ENCODE measurements at places on chromosomes 6 and 20. TPM values are rescaled to one million over a fixed set of nuclear protein-coding genes. Genes with fewer than 3 reads are reported as not detected.

DNA sequence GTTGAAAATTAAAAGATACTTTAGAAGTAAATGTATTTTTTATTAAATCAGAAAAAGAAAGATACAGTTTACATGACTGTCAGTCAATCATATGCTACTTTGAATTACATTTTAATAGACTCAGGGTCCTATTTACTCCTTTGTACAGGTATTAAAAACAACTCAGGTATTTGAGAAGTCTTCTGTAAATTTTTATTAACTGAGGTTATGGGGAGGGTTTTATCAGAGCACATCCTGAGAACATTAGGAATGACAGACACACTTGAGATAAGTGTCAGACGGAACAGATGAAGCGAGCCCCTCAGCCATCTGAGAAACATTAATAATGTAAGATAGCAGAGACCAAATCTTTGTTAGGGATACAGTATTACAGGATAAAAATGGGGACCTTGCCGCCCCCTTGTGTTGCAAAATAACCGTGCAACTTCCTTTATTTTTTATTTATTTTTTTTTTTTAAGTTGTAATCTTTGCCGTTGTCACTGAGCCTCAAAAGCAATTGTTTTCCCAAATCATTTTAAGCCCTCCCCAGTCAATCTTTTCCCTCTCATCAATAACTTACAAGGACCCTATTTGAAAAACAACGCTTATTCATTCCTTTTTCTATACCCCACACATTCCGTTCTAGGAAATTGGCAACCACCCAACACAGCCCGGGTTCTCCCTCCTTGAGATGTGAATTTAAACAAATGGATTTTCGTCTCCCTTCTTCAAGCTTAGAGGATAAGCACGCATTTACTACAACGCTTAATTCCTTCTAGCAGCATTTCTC lies 126.7 kb downstream of the BCAS1 start:
- DNase-seq: no peak
- H3K4me1 ChIP-seq: peaks cover 19% of the 10 kb centered on the region
- no peak overlapping the region for H3K27ac ChIP-seq
- no peaks in the 10 kb centered on the region for H3K27me3 ChIP-seq

DNA sequence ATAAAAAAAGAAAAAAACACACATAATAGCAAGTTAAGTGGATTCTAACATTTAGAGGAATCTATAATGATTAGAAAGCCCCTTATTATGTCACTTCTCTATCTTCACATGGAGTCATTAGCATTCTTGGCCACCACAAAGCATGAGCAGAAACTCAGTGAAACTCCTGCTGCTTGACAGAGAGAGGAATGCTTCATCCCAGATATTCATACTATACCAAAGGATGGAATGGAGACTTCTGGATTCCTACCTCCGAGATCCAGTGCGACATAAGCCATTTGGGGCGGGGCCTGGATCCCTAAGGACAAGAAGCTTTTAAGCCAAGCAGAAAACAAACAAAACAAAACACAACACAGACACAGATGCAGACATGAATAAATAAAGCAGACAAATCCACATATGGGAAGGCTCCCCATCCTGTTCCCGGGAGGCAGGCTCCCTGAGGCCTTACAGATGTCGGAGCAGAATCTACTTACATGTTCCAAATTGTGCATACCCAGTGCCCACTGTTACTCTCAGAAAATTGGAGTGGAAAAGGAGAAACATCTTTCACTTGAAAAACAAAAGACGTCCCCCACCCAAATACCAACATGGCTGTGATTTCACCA lies 727.3 kb downstream of the MAFB start:
- H3K36me3 ChIP-seq: no peaks in the 10 kb centered on the region
- no peak overlapping the region for H3K27ac ChIP-seq
- H3K4me3 ChIP-seq: no peak overlapping the region
- H3K27me3 ChIP-seq: no peaks in the 10 kb centered on the region

DNA sequence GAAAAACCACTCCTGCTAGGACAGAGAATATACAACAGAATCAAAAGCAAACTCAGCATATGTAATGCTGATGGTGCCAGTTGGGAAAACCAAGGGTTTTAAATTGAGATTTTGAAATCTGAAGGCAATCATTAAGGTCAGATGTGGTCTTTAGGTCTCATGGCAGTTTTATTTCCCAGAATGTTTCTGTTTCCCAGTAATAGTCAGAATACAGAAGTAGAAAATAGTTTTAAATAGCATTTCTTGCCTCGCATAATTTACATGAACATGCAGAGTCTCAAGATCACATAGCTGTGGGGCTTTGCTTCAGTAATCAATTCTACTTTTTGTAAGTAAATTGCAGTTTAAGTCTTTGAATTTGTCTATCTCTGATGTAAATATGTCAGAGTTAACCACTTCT lies 58.1 kb downstream of the RNF144B start:
- H3K4me3 ChIP-seq: no peak overlapping the region
- no peaks in the 10 kb centered on the region for H3K27me3 ChIP-seq
- no peaks in the 10 kb centered on the region for H3K36me3 ChIP-seq
- no peak for DNase-seq
- no peak overlapping the region for H3K27ac ChIP-seq

DNA sequence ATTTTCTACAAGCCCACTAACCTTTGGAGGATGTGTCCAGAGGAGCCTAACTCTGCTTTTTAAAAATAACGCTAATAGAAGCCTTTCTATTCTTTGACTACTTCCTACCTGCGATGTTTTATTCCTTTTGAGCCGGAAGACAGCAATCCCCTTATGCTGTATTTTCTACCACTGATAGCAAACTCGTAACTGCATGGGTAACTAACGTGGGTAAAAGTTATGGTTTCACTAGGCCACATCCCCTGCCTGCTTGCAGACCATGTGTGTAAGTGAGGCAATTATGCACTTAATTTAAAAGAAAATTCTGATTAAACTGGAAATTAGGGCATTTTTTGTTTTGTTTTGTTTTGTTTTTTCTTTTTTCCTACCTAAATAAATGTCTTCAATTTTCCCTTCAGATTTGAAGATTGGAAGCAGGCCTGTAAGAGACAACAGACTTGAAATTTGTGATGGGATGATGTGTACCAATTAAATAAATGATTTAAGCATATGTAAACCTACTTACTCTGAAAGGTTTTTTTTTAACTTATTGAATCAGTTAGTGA lies 931 bp downstream of the UFL1 start:
- no peaks in the 10 kb centered on the region for H3K27me3 ChIP-seq
- H3K4me1 ChIP-seq: peaks cover 11% of the 10 kb centered on the region
- peak overlapping the region; percentile 98 for H3K27ac ChIP-seq
- peaks cover 23% of the 10 kb centered on the region for H3K36me3 ChIP-seq
- H3K4me3 ChIP-seq: peak overlapping the region; percentile 91

- H3K4me1 ChIP-seq: peaks cover 7% of the 10 kb centered on the region
- DNase-seq: no peak
- no peaks in the 10 kb centered on the region for H3K36me3 ChIP-seq
- no peaks in the 10 kb centered on the region for H3K27me3 ChIP-seq
Measured at GRCh38 chr20:24109008-24109407, 120.4 kb upstream of the GGTLC1 start.

GRCh38 chr6:74638412-74638811 lies 567.4 kb downstream of the COL12A1 start:
- H3K36me3 ChIP-seq: no peaks in the 10 kb centered on the region
- DNase-seq: no peak
- H3K4me3 ChIP-seq: no peak overlapping the region
- H3K27me3 ChIP-seq: no peaks in the 10 kb centered on the region
- no peak overlapping the region for H3K27ac ChIP-seq

DNA sequence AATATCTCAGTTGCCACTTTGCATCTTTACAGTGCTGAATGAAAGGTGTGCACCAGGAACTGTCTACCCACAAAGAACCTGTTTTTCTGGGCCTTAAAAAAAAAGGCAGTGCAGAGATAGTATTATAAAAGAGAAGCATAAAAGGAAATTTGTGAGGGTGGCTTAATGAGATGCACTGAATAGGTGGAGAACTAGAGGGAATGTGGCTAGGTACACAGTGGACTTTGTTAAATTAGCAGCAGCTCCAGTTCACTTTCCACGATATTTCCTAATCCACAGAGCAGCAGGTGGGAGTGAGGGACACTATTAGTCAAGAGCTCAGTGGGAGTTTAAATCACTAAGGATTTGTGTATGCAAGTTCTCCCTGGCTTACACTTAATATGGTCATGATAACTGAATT lies 38.8 kb downstream of the MAP7 start:
- H3K27me3 ChIP-seq: no peaks in the 10 kb centered on the region
- no peak for DNase-seq
- H3K4me3 ChIP-seq: no peak overlapping the region
- H3K36me3 ChIP-seq: no peaks in the 10 kb centered on the region

- peaks cover 64% of the 10 kb centered on the region for H3K4me1 ChIP-seq
- H3K27ac ChIP-seq: no peak overlapping the region
- H3K36me3 ChIP-seq: peaks cover 7% of the 10 kb centered on the region
- H3K27me3 ChIP-seq: no peaks in the 10 kb centered on the region
- peak overlapping the region; percentile 36 for H3K4me3 ChIP-seq
- DNase-seq: no peak
Measured at GRCh38 chr20:63696306-63696627, 185 bp upstream of the TNFRSF6B start.

DNA sequence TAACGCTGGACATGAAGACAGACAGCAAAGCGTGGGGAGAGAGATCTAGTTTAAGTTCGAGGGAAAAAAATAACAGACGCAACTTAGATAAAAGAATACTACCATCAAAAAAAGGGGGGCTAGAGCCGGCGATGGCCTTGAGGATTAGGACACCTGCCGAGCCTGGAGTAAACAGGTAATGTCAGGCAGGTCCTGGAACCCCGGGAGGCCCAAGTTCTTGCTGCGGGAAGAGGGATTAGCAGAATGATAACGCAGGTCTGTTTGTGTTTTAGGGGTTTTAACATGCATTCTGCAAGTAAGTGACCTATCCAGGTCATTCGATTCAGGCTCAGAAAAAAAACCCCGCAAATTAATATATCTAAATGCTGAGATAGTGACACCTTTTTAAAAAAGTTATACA lies 754 bp upstream of the TMEM170B start:
- peak; percentile 36 for DNase-seq
- H3K4me3 ChIP-seq: peak overlapping the region; percentile 73
- H3K36me3 ChIP-seq: no peaks in the 10 kb centered on the region
- peaks cover 14% of the 10 kb centered on the region for H3K4me1 ChIP-seq

DNA sequence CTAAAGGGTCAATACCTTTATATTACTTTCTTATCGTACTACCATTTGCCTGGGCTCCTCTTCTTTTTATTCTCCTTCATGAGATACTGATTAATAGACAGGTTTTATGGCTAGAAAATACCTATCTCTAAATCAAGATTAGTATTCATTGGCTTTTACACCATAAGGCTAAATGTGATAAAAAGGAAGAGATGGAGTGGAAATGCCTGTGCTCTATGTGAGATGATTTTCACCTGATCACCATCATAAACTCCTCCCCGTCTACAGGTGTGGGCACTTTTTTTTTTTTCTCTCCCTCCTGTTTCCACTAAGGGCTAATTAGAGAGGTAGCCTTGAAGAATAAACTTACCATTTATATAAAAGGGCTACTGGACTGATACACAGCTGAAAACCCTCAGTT lies at the start of gene GLYATL3:
Gene GLYATL3, plus strand, starts transcription at position 301 of the 400 bp plus-strand sequence. CDS start 12,068 bp downstream, outside the sequence.
- no peak within 1 kb of the TSS for H3K4me3 ChIP-seq
- H3K4me1 ChIP-seq: no peaks in the 10 kb centered on the region
- H3K36me3 ChIP-seq: no peaks in the 10 kb centered on the region
- no peak for DNase-seq
- no peaks in the 10 kb centered on the region for H3K27me3 ChIP-seq

DNA sequence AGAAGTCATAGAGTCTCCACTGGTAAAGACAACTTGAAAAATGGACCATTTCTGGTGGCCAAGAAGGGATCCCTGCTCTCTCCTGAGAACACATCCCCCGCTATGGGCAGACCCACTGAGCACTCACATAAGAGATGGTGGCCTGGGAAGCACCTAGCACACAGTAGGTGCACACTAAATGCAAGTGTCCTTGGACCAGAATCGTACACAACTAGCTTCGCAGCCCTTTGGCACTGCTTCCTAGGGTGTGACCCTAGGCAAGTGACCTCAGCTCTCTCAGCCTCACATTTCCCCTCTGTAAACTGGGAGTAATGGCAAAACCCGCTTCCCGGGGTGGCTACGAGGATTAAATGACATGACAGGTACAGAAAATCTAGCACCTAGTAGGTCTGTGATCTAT lies 35.1 kb downstream of the KCNB1 start:
- H3K27me3 ChIP-seq: peaks cover 19% of the 10 kb centered on the region
- H3K4me3 ChIP-seq: no peak overlapping the region
- no peak overlapping the region for H3K27ac ChIP-seq

GRCh38 chr6:142155895-142156757 lies 9.1 kb downstream of the VTA1 start:
- no peak overlapping the region for H3K27ac ChIP-seq
- H3K4me1 ChIP-seq: peaks cover 4% of the 10 kb centered on the region
- H3K4me3 ChIP-seq: no peak overlapping the region
- no peak for DNase-seq
- H3K36me3 ChIP-seq: peaks cover 2% of the 10 kb centered on the region
- no peaks in the 10 kb centered on the region for H3K27me3 ChIP-seq

FRK gene
- total RNA-seq: not detected

DNA sequence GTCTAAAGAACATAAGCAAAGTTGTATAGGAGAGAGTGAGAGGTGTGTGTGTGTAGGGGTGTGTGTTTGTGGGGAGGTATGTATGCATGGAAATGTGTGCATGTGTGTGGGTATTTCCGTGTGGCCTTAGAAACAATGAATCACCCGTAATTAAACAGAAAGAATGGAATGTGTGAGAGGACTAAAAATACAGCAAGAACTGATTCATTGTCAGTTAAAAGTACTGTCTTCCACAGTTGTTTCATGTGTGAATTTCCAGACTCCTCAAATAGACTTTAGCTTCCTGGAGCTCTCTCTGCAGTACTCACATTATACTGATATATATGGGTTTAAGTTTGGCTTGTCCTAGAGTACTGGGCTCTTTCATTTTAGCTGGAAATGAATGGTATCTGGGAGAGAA lies 145.7 kb downstream of the RIMS1 start:
- H3K27me3 ChIP-seq: no peaks in the 10 kb centered on the region
- H3K4me3 ChIP-seq: no peak overlapping the region
- no peaks in the 10 kb centered on the region for H3K4me1 ChIP-seq
- H3K36me3 ChIP-seq: no peaks in the 10 kb centered on the region
- no peak overlapping the region for H3K27ac ChIP-seq
- no peak for DNase-seq

- no peaks in the 10 kb centered on the region for H3K36me3 ChIP-seq
- no peak overlapping the region for H3K27ac ChIP-seq
- peaks cover 4% of the 10 kb centered on the region for H3K27me3 ChIP-seq
- no peak for DNase-seq
Measured at GRCh38 chr20:59662856-59663512, 58.6 kb downstream of the PHACTR3 start.

FOXA2 gene
- total RNA-seq: not detected

TMEM200A gene
- total RNA-seq: 0.34 TPM

All from CD4-positive, alpha-beta T cell (primary cell).